ENCODE measurements at places on chromosomes 7 and 10.
A peak's percentile ranks its signal among the peaks of the same experiment; 100 is the strongest.

GRCh38 chr10:102545997-102546396 is 42.2 kb downstream of the SUFU start:
- no peak for DNase-seq

DNA sequence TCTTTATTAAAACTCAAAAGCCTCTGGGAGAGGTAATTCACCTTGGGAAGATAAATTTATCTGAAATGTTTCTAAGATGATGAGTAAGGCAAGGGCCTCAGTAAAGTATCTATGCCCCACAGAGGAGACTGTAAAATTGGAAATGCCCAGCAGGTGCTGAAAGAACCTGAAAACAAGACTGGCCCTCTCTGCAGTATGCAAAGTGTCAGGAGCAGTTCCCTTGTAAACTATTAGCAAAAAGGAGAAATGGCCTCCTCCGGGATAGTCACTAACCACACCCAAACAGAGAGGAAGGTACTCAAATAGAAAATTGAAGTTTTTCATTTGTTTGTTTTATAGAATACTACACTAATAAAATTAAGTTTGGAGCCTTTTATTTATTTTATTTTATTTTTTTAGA is 81.2 kb downstream of the FZD1 start:
- no peak for DNase-seq

GRCh38 chr7:47941136-47941844 is 7.0 kb downstream of the PKD1L1 start:
- DNase-seq, result peak; percentile 83

DNA sequence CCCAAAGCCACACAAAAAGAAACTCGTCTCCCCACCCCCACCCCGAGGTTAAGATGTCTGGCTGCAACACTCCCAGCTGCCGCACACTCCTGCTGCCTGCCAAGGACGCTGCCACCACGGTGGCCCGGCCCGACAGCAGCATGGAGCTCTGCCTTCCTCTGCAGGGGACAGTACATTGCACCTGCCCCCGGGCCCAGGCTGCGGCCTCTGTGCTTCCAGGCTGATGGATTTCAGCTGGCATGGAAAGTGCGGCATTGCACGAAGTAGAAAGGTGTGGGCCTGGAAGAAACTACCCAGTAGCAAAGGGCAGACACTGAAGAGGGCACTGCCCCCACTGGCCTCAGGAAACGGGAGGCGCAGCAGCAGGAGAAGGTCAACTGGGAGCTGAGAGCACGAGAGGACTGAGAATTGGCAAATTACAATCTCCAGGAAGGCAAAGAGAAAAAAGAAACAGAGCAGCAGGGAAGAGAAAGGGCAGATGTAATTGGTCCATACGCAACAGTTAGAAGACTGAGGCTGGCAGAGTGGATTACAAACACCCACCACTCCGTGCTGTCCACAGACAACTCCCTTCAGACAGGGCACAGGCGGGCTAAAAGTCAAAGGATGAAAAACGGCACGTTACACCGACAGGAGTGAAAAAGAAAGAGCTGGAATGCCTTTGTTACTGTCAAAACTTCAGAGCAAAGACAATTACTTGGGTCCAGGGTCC is 117.1 kb upstream of the DIP2C start:
- DNase-seq, result no peak

- no peak for DNase-seq
Measured at GRCh38 chr10:22317076-22317370, 835 bp downstream of the COMMD3 start.

Data from cardiac muscle cell (in vitro differentiated cells and primary cell).